Stimulated activated CD4-positive, alpha-beta T cell treated with anti-CD3 and anti-CD28 coated beads, TNF-alpha, amount 100 ng/mL, for 1 hour (primary cell): ENCODE measurements at places on chromosomes 16 and 17.

DNA sequence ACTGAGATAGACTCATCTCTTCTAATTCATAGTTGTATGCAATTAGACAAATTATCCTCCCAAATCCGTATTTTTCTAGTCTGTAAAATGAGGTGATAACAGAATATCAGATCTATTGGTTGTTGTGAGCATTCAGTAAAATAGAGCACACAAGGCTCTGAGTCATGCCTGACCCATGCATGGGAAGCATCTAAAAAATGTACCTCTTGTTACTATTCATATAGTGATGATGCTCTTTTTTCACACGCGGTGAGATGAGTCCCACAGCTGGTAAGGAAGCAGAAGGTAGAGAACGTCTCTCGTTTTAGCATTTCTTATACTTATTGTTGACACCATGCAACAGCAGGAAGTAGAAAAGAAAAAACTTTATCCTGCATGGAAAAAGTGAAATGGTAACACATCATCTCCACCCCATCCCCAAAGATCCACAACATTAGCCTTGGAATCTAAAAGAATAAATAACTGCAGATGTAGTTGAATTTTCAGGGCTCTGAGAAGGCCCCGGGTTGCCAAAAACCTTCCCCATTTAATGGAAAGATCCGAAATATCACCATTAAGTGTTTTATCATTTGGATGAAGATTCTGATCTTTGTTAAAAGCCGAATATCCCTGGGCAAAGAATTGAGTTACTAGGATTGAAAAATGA lies 215.6 kb downstream of the TMEM114 start:
- no peak for DNase-seq

DNA sequence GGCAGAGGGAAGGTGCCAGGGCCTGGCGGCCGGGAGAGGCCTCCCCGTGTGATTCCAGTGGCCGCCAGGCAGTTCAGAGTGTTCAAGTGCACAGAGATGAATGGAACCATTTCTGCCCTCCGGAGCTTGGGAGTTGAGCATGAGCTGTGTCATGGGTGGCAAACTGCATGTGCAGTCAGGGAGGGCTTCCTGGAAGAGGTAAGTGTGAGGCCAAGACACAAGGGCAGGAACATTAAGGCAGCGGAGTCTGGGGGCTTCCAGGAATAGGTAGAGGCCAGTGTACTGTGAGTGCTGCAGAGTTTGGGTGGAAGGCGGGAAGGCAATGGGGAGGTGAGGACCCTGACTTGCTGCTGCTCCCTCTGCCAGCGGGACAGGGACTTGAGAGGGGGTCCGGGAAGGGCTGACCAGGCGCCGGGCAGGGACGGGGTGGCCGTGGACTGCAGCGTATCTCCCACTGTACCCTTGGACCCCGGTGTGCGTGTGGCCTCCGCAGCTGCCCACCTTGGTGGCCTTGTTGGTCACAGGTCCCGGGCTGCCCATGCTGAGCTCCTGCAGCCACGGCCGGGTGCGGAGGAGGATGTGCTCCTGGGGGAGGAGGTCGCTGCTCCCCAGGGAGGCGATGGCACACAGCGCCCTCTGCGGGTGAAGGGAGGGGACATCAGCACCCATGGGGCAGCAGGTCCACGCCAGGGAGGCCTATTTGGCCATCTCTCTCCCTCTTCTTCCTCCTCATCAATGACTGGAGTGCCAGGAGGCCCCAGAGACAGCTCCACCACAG lies 7.5 kb upstream of the CEP131 start:
- DNase-seq: no peak

DNA sequence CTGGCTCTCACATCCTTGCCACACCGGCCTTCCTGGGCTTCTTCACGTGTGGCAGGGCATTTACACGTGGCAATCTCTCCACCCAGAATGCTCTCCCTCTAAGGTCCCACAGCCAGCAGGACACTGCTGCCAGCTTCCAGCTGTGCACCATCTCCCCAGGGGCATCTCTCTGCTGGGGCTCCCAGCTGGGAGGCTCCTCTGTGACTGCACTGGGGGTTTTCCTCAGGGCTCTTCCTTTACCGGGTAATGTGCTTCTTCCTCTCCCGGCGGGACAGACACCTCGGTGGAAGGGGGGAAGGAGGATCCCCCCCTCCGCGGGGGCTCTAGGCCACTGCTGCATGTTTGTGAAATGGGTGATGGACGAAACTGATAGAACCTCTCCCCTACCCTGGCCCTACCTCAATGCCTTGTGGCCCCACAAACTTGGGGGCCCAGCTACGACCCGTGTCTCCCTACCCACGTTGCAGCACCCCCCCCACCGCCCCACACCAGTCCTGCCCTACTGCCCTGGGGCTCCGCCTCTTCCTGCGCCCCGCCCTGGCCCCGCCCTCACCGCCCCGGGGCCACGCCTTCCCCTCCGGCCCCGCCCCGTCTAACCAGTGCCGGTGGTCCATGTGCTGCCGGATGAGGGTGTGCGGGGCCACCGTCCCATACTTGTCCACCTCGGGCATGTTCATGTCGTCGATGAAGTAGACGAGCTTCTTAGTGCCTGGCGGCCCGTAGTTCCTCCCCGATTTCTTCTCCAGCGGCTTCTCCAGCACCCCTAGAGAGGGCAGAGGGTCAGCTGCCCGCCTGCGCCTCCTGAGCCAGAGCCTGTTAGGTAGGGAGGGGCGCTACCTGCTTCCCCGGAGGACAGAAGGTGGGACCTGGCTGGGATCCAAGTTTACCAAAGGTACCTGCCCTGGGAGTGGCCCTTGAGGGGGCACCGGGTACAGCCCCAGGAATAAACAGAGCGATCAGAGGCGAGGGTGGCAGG lies 92.6 kb downstream of the DNAH17 start:
- DNase-seq: peak; percentile 59

GRCh38 chr17:33267271-33267790 lies 25.8 kb downstream of the ASIC2 start:
- DNase-seq: no peak

- DNase-seq: no peak
These were observed 19.5 kb downstream of the MARVELD3 start for GRCh38 chr16:71645450-71645849.

GRCh38 chr16:77961814-77962213 lies 60.5 kb upstream of the CLEC3A start:
- no peak for DNase-seq

- DNase-seq: no peak
These were observed 167.1 kb upstream of the CIBAR2 start for GRCh38 chr16:85279402-85279801.

DNA sequence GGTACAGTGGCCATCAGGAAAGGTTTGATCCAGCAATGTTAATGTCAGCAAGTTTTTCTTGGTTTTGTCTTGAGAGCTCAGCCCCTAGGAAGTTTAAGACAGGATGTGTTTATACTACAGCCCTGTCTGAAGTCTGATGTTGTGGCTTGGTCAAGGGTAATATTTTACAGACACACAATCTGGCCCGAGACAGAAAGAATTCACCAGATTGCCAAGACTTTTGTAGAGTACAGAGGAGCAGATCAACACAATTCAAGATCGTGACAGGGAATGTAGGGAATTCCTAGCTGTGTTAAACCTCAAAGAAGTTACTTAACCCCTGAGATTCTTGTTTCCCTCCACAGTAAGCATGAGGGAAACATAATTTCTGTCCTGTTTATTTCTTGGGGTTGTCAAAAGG lies 63.1 kb downstream of the SHISA9 start:
- DNase-seq: no peak

DNA sequence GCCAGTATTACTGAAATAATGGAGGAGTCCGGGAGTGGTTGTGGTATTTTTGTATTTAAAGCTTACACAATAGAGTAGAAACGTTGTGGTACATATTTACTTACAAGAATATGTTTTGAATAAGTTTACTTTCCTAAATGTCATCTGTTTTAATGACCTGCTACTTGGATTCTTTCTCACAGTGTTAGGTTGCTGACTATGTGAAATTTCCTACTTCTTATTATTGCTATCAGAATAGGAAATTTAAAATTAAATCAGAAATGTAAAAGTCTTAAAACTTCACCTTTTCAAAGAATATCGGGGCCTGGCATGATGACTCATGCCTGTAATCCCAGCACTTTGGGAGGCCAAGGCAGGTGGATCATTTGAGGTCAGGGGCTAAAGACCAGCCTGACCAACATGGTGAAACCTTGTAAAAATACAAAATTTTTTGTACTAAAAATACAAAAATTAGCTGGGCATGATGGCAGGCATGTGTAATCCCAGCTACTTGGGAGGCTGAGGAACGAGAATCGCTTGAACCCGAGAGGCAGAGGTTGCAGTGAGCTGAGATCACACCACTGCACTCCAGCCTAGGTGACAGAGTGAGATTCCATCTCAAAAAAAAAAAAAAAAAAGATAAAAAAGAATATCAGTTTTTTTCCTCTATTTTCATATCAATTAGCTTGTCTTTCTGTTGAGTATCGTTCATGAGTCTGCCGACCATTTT lies 77.8 kb downstream of the VMP1 start:
- no peak for DNase-seq

- no peak for DNase-seq
These were observed 1.6 kb upstream of the ASPA start for GRCh38 chr17:3474212-3474611.

GRCh38 chr17:69525920-69526841 lies 111.7 kb downstream of the MAP2K6 start:
- DNase-seq: no peak

DNA sequence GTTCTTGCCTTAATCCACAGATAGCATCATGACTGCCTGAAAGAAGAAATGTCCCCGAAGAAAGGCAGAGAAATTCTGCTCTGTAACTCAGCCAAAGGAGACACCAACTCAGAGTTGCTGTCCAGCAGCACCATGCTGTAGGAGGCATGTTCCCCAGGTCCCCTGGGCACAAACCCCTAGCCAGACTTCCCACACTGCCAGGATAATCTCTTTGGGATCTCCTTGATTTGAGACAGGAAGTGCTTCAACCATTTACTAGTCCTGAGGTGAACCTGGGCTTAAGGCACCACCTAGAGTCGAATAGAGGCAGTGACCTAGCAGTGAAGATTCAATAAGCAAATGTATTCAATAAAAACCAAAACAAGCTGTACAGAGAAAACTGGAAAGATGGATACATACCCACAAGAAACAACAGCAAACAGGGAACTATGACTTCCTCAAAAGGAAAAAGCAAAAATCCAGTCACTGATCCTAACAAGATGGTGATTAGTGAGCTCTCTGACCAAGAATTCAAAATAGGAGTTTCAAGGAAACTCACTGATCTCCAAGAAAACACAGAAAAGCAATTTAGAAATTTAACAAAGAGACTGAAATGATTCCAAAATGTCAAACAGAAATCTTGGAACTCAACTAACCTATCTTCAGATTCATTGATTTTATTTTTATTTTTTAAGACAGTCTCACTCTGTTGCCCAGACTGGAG lies 5.7 kb downstream of the OR4D2 start:
- DNase-seq: no peak

GRCh38 chr16:85206472-85207356 lies 94.4 kb upstream of the CIBAR2 start:
- no peak for DNase-seq

GRCh38 chr16:35306915-35307314 lies 1847.5 kb downstream of the TP53TG3F start:
- DNase-seq: no peak
